ENCODE measurements at places on chromosomes 11 and 22.

GRCh38 chr11:12417691-12418611 is 40.6 kb downstream of the PARVA start:
- DNase-seq = no peak

DNA sequence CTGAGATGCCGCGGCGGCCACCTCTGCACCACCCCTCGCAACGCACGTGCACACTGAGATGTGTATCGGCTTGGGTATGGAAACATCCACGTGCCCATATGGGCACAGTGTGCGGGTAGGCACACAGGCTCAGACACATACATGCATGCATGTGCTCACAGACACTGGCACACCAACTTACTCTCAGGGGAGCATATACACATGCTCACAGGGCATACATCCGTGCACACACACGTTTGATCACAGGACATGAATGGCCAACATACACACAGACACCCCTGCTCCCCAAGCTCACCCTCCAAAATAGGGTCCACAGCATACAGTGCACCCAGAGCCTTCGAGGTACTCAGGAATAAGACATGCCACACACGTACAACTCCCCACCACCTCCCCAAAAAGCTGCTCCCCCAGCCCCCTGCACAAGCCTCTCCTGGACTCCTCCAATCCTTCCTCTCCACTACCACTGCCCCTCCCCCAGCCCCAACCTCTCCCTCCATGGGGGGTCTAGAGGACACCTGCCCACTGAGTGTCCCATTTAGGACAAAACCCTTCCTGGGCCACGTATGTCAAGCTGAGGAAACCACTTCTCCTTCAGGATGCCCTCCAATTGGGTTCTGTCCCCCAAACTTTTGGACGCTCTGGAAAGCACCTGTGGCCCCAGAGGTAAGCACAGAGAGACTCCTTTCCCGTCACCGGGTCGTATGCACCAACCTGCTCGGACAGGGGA is 53.1 kb downstream of the SLC22A12 start:
- DNase-seq = no peak

GRCh38 chr22:30318799-30319419 is 7.8 kb downstream of the TBC1D10A start:
- DNase-seq = no peak

DNA sequence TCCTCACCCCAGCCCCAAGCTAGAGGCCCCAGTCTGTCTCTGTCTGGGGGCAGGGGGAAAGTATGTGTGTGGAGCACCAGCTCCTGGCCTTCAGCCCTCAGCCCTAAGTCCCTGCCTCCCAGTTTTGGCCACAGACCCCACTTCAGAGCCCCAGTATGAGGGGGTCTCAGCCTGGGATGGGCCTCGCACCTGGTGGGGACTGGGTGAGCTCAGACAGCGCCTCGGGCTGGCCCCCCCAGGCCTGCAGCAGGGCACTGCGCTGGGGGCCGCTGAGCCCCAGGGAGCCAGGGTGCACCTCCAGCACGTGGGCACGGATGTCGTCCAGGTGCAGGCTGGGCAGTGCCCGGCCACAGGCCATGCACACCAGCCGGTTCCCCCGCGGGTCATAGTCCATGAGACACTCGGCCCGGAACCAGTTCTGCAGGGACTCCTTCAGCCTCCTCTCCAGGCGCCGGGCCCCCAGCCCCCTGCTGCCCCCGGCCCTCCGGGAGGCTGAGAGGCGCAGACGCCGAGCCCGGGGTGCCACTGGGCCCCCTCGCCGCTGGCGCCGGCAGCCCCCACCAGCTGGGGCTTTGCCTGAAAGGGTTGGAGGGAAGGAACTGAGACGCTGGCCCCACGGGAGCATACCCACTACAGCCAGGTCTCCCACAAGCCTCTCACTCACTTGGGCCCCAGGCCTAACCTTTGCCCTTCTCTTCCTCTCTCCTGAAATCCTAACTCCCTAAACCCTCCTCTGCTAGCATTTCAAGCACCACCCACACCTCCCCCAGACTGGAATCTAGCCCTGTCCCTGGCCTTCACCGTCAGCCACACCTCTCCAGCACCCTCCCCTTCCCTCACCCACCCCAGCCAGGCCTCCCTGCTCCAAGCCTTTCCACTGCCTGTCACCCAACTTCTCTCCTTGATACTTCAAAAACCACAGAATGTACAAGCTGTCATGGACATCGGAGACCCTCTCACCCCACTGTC is 3.6 kb downstream of the ZFTA start:
- no peak for DNase-seq

GRCh38 chr22:29979777-29980321 is 96.9 kb downstream of the MTMR3 start:
- no peak for DNase-seq

- DNase-seq = no peak
Observed at GRCh38 chr22:49975543-49976389, 15.2 kb downstream of the PIM3 start.

DNA sequence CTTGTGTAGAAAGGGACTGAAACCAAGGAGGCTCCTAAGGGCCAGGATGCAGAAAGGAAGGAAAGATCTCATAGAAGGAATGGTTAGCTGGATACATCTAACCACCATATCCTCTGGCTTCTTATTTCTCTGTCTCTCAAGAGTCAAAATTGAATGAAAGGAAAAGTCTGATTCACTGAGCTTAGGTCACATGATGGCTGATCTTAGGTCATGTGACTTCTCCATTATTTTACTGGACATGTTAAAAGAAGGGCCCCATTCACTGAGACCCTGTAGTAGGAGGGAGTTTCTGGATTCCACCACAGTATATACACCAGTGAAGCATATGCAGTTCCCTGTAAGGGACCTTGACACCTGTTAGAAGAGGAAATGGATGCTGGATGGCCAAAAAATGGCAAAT is 516.6 kb downstream of the NELL1 start:
- DNase-seq = no peak

GRCh38 chr11:68020575-68020974 is 9.9 kb upstream of the NDUFS8 start:
- DNase-seq = no peak

GRCh38 chr11:134125507-134125906 is 56.6 kb downstream of the JAM3 start:
- no peak for DNase-seq
